Frontal cortex (tissue), 4 donors: ENCODE measurements at places on chromosomes 11 and 22.

DNA sequence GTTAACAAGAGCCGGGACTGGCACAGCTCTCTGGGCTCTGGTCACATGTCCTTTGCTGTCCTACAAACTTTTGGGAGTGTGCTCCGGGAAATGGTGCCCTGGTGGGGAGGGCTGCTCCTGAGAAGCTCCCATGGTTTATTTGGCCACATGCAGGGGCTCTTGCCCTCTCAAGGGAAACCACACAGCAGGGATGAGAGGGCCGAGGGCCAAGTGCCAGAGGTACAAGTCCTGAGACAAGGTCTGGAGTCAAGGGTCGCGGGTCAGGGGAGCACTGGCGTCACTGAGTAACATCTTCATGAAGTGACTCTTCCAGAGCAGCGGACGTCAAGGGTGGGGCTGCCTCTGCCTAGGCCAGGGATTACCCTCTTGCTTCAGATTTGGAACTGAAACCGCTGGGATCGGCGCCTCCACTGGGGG is 1160.6 kb downstream of the TBC1D22A start:
- no peak for DNase-seq

DNA sequence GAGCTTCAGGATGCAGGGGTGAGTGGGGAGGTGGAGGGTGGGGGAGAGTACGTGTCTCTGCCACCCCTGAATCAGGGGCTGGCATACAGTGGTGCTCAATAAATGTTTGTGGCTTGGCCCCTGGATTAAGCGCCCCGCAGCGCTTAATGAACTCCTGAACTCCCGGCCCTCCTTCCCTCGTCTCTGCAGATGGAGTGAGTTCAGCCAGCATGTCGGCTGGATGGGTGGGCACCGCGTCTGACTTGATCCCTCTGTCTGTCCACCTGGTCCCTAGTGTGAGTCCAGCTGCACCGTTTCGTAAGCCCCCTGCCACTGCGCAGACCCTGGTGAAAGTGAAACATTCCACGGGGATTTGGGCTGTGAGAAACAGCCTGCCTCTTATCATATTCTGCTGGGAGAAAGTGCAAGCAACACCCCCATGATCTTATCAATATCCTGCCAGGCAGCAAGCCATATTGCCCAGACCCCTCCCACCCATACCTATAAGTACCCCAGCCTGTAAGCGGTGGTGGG is 12.0 kb upstream of the MRGPRD start:
- no peak for DNase-seq

- no peak for DNase-seq
Observed at GRCh38 chr11:250740-251299, 14.0 kb downstream of the PSMD13 start.

DNA sequence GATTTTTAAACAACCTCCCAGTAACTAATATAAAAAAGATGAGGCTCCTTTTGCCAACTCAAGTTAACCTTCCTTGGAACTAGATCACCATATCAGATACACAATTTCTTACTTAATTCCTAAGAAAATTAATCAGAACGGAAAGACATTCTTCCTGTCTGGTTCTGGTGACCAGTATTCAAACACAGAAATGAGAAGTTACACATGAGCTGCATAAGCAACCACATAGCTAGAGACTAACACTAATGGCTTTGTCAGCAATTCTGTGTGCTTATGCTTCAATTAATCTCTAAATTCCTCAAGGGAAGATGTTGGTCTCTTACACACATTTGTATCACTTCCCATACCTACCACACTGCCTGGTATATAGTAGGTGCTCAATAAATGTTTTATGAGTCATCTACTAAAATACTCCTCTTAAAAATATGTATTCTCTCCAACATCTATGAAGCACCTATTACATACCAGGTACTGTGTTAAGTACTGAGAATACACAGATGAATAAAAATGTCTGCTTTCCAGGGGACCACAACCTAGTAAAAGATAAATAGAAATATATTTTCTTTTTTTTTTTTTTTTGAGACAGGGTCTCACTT is 54.5 kb downstream of the GAB2 start:
- no peak for DNase-seq

- DNase-seq: no peak
Observed at GRCh38 chr11:32317643-32318042, 117.7 kb downstream of the WT1 start.

DNA sequence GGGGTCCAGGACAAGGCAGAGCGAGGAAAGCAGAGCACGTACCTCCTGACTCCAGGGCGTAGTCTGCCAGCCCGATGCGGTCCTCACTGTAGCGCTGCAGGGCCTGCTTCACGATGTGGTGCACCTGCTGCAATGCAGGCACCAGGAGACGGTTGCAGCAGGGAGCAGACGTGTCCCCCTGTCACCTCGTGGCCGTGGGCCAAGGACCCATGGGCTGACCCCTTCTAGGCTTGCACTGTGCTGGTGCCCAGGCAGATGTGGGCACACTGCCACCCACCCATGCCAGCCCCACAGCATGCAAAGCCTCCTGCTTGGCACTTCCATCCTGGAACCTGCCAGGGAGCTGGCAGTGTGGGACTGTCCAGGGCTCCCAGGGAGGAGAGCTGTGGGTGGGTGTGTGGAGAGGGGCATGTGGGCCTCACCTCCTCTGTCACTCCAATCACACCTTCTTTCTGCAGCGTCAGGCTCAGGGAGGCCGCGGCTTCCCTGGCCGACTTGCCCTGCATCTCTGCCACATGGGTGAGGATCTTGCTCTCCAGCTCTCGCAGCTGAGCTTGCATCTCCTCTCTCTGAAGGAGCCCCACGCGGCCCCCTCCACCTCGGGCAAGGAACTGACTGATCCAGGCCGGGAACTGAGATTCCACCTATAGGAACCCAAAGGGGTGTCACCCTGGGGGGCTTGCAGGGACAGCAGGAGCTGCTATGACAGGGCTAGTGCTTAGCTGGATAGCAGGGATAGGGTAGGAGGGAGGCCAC is 16.3 kb downstream of the SUN2 start:
- no peak for DNase-seq

GRCh38 chr11:62456630-62457029 is 37.8 kb downstream of the SCGB1A1 start:
- DNase-seq: no peak

GRCh38 chr11:8800520-8801110 is 110.4 kb upstream of the AKIP1 start:
- DNase-seq: no peak

GRCh38 chr11:97717922-97718321 is 1302.8 kb upstream of the CNTN5 start:
- no peak for DNase-seq

DNA sequence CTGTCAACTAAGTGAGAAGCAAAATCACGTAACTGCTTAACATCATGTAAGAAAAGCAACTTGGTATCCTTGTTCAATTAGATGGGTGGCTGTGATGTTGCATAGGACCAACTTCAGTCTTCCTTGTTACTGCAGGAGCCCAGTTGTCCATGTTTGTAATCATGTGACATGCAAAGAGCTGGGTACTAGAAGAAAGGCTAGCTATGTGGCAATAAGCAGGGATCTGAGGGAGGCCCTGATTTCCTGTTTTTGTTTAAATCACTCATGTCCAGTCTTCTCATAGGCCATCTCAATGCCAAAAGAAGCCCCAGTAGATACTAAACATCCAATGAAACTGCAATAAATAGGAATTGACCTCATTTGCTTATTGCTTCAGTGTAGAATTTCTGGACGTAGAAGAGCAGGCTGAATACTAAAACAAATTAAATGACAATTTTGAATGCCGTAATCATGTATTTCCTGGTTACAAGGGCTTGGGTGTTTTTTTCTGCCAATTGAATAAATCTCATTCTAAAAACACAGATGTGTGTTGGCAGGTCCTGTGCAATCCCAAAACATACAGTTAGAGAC is 140.8 kb upstream of the ARHGAP20 start:
- no peak for DNase-seq

- DNase-seq: no peak
Observed at GRCh38 chr11:22657101-22657694, 9.2 kb upstream of the GAS2 start.

GRCh38 chr22:30344447-30345200 is 12.1 kb downstream of the SF3A1 start:
- DNase-seq: no peak

DNA sequence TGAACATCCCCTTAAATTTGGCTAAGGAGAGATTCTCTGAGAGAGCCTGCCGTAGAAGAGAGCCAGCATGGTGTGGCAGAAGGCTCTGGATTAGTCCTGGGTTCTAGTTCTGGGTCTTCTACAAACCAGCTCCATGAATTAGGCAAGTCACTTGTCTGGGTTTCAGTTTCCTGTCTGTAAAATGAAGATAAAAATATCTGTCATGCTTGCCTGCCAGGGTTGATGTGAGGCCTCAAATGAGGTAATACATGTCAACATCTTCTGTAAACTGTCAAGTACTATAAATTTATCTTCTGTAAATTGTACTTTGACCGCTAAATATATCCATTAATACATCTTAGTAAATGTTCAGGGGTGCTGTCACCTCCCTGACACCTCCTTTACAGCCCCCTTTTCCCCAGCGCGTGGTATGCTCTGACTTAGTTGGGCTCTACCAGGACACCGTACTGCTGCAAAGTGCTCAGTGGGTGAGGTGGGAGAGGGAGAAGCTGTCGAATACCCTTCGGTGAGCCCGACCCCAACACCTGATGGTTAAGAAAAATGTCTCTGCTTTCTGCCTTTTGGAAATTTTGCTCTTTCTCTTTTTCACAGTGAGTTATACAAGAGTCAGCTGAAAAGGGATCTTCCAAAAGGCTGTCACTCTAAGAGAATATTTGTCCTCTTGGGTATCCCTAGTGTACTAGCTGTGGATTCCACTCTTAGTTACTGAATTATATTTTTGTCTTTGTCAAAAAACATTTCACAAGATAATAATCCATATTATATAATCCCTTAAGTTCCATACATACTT is 15.0 kb downstream of the RBX1 start:
- DNase-seq: no peak

DNA sequence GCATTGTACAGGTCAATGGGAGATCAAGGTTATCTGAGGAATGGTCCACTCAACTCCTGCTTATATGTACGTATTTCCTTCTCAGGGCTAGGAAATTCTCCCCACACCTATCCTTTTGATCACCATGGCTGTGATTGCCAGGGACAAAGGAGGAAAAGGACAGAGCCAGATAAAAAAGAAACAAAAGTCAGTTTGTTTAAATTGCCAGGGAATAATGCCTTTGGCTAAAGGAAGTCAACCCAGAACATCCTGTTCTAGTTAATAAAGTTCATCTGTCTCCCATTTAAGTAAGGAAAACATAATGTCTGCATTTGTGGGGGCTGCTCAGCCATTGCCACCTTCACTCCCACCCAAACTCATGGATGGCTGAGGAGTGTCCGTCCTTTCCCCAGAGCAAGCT is 124.7 kb downstream of the ME3 start:
- no peak for DNase-seq

DNA sequence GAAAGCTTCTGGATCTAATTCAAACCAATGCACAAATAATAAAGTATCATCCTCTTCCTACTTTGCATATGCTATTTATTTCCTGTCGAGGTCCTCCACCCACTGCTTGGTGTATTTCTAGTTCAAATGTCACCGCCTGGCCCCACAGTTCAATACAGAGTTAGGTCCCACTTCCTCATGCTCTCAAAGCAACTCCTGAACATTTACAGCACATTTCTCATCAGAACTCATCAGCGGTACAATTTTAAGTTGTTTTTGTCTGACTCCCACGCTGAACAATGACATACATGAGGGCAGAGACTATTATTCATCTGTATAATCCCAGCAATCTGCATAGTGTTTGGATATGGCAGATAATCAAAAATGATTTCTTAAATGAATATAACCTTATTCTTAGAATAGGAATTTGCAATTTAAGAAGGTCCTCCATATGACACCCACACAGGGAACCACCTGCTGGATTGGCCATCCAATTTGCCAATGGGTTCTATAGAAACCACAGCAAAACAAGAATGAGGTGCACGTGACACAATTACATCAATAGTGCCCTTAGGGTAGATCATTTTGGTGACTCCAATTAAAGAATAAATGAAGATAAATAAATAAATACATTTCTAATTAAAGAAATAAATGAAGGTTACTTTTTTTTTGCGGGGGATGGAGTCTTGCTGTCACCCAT is 54.2 kb downstream of the SLC25A17 start:
- DNase-seq: no peak

- DNase-seq: no peak
Observed at GRCh38 chr11:6812390-6813005, 13.0 kb upstream of the OR6A2 start.

GRCh38 chr11:75055511-75055910 is 41.2 kb downstream of the OR2AT4 start:
- no peak for DNase-seq

- no peak for DNase-seq
Observed at GRCh38 chr11:15035283-15035682, 38.1 kb upstream of the CALCB start.

DNA sequence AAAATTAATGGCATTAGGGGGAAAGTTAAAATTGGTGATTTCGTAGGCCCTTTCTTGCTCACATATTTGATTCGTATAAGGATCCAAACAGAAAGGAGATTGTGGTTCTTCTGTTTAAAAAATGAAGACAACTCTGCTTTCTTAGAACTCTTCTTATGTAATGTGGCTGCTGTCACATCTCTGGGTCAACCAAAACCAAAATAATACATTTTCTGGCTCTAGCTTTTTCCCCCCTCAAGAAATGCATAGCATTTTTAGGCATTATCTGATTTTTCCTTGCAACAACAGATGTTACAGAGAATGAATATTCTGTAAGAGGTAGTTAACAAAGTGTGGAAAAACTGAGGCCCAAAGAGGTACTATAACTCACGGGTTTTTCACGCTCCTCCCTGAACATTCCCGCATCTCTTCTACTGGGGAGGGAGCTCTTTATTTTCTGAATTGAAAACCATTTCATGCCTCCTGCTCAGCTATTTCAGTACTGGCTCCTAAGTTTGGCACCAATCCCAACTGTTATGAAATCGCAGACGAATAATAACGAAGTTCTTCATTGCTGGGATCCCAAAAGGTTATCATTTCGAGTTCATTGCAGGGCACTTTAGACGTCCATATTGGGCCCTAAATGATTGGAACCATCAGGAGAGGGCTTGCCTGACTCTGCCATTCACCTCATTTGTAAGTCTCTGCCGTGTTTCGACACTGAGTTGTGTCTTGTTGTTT is 17.1 kb downstream of the GRAP2 start:
- DNase-seq: no peak

DNA sequence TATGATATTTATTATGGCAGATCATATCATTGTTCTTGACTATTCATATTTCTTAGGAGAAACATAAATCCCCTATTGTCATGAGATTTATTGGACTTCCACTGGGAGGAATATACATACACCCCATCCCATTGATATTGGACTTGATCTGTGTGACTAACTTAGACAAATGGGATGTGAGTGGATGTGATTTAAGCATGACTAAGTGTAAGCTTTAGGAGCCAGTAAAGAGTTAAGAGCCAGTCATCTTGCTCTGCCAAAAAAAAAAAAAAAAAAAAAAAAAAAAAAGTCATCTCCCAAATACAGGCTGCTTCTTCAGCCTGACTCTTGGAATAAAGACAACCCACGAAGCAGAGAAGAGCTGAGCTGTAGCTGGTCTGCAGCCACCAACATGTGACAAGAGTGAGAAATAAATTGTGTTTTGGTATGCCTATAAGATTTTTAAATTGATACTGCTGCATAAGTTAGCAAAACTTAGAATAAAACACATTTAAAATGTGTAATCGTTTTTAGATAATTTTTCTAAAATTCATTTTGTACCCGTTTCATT is 595.0 kb upstream of the LRRC4C start:
- no peak for DNase-seq

GRCh38 chr11:126354631-126355323 is 709 bp upstream of the ST3GAL4 start:
- no peak for DNase-seq
